ENCODE measurements at places on chromosomes 16 and 17.
A peak's percentile ranks its signal among the peaks of the same experiment; 100 is the strongest.

- DNase-seq: no peak
Measured at GRCh38 chr16:89323120-89323960, 105.8 kb downstream of the ZNF778 start.

GRCh38 chr16:56041556-56042140 lies 149.6 kb upstream of the GNAO1 start:
- DNase-seq: peak; percentile 41

- no peak for DNase-seq
Measured at GRCh38 chr17:43550754-43551153, 4.6 kb upstream of the ETV4 start.

- DNase-seq: no peak
Measured at GRCh38 chr17:67390006-67390645, 13.0 kb downstream of the PITPNC1 start.

DNA sequence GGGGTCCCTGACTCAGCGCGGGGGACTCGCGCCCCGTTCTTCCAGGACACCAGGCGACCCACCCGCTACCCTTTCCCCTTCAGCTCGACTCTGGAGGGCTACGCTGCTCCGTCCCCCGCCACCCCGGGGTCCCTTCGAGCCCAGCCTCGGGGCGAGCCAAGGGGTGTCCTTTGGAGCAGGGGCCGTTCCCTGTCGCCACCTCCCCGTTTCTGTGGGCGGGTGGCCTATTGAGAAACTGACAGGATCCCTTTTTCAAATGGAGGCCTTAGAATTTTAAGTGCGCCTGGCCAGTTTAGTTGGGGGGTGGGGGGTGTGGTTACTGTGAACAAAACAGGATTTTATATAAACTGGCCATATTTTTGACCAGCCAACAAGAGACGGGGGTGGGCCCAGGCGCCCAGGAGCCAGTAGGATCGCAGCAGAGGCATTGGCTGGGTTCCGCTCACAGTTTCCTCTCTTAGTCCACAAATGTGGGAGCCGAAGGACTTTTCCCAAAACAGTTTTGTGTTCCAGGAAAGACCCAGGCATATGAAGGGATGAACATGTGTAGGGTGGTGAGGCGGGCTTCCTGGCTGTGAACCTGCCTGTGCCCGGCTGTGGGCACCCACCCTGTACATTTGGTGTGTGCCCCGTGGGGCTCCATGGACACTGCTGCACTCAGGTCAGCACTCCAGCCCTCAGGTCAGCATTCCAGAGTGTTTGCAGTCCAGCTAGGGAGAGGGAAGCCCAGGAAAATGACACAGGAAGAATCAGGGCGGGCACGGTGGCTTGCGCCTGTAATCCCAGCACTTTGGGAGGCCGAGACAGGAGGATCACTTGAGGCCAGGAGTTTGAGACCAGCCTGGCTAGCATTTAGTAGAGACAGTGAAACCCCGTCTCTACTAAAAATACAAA lies 722 bp upstream of the TIMP2 start:
- no peak for DNase-seq

- no peak for DNase-seq
Measured at GRCh38 chr16:47617732-47618131, 156.6 kb downstream of the PHKB start.

DNA sequence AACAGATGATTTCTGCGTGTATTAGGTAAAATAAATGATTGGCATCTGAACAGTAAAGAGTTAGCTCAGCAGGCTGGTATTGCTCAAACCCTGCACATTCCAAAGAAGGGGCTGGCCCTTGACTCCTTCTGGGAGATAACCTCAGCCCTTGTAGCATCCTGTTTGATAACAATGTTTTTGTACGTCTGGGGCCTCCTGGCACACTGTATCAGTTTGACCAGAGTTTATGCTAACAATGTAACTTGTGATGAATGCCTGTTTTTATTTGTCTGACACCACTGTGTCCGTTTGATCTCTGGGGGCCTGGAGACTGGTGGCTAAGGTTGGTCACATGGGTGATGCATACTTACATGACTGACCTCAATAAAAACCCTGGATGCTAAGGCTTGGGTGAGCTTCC lies 43.8 kb upstream of the NDRG4 start:
- no peak for DNase-seq

GRCh38 chr17:67137026-67137370 lies 92.6 kb downstream of the CACNG1 start:
- DNase-seq: no peak

DNA sequence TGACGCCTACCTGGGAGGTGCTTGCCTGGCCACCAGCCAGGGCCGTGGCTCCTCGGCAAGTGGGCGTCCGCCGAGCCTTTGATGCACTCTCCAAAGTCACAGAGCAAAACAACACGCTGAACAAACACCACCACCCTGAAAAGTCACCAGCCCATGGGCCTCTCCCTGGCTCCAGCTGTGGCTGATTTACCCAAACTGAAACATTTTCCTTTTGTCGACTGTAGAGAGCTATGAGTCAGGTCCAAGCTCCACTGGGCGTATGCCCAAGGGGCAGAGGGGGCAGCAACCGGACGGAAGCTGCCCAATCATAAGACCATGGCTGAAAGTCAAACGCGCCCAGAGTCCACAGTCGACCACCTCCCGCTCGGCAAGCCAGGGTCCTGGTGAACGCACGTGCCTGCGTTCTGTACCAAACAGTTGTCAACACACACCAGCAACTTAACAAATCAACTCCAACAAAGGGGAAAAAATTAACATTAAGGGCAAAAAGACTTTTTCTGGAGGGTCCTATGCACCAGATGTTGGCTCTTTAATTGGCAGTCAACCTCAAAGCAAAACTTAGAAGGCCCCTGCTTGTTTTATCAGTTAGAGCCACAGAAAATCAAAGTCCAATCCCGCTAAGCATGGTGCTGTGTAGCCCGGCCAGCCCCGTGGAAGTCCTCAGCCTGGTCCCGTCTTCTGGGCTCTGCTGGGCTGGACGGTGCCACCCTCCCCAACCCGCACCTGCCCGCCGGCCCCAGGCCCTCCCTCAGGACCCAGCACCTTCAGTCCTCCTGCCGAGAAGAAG lies 47.3 kb downstream of the TBC1D16 start:
- DNase-seq: no peak

DNA sequence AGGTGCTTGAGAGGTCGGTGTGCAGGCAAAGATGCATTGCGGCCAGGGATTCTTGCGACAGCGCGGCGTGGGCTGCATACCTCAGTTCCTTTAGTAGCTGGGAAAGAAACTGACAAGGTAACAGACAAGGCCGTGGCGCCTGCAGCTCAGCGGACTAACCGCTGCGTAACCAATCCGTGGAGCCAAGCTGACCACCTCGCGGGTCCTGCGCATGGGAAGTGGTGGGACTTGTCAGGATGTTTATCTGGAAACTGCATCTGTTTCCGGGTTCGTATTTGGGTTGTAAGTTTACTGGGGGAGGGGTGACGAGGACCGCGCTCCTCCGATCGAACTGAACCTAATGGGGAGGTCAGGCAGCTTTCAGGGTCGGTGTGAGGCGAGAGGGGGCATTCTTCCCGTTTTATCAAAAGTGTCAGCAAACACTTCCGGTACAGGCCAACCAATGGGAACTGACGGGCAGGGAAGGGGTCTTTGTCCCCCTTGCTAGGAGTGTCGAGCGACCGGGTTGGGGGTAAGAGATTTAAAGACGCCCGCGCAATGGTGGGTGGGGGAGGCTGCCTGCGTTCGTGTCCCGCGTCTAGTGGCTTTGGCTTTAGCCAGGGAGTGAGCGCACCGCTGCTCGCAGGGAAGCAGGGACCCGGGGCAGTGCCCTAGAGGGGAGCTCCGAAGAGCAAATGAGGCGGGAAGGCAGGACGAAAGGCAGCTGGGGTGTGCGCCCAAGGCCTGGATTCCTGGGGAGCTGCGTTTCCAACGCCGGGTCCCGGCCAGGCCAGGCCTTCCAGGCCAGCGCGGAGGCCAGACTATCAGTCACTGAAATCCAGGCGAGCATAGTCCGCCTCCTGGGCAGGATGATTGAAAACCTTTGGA lies 7.0 kb downstream of the IRX6 start:
- DNase-seq: no peak

GRCh38 chr17:2051061-2051932 lies 3.6 kb upstream of the HIC1 start:
- no peak for DNase-seq

- no peak for DNase-seq
Measured at GRCh38 chr16:77897831-77898605, 109.7 kb downstream of the VAT1L start.

DNA sequence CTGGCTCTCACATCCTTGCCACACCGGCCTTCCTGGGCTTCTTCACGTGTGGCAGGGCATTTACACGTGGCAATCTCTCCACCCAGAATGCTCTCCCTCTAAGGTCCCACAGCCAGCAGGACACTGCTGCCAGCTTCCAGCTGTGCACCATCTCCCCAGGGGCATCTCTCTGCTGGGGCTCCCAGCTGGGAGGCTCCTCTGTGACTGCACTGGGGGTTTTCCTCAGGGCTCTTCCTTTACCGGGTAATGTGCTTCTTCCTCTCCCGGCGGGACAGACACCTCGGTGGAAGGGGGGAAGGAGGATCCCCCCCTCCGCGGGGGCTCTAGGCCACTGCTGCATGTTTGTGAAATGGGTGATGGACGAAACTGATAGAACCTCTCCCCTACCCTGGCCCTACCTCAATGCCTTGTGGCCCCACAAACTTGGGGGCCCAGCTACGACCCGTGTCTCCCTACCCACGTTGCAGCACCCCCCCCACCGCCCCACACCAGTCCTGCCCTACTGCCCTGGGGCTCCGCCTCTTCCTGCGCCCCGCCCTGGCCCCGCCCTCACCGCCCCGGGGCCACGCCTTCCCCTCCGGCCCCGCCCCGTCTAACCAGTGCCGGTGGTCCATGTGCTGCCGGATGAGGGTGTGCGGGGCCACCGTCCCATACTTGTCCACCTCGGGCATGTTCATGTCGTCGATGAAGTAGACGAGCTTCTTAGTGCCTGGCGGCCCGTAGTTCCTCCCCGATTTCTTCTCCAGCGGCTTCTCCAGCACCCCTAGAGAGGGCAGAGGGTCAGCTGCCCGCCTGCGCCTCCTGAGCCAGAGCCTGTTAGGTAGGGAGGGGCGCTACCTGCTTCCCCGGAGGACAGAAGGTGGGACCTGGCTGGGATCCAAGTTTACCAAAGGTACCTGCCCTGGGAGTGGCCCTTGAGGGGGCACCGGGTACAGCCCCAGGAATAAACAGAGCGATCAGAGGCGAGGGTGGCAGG lies 92.6 kb downstream of the DNAH17 start:
- DNase-seq: peak; percentile 73

GRCh38 chr17:83007504-83008185 lies 71.8 kb upstream of the METRNL start:
- no peak for DNase-seq

- DNase-seq: no peak
Measured at GRCh38 chr16:2432801-2433505, 3.7 kb downstream of the CCNF start.

DNA sequence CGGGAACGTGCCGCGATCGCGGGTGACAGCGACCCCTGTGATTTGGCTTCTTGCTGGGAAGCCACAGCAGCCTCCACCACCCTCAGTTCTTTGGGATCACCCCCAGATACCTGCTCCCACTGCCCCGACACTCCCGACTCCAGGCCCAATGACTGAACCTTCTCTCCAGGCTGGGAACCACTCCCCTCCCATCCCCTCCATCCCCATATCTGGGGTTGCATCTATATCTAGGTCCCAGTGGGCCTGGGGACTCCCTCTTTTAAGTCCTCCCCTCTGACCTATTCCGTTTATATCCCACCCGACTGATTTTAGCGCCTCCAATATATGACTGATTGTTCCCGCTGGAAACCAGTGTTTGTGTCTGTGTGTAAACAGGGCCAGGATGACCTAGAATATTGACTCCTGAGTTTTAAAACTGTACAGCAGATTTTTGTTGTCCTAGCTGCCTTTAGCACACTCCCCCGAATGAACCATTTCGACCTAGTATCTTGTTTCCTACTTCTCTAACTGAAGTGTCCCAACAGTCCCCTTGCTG lies 667 bp downstream of the PSMD3 start:
- no peak for DNase-seq

- DNase-seq: no peak
Measured at GRCh38 chr17:81233316-81233715, 5.5 kb downstream of the TEPSIN start.

DNA sequence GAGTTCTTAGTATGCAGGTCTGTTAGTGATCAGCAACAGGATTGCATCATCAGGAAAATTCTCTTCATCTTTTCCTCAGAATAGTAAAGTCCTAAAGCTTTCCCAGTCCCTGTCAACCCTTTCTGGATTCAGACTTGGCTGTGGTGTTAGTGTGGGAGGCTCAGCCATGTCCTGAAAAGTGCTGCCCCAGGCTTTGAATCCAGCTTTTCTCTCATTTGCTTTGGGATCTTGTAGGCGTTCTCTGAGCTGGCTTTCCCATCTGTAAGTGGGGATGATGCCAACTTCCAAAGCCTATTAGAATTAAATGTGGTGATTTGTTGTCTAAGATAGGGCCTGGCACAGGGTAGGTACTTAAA lies 3.0 kb downstream of the ALKBH5 start:
- DNase-seq: no peak

DNA sequence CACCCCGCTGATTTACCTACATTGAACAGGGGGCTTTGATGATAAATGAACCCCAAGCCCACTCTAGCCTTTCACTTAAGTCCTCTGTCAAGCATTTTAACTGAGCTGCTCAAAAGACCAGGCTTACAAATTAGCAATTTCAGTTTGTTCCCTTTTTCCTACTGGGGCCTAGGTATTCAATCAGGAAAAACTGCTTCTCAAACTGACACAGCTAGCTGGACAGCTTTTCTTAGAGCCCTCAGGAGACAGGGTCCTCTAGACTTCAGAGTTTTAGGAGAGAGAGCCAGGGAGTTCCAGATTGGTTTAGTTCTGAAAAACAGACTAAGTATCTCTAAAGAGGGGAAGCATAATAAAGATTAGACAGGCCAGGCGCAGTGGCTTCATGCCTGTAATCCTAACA lies 6.2 kb upstream of the HEXIM2 start:
- DNase-seq: no peak

DNA sequence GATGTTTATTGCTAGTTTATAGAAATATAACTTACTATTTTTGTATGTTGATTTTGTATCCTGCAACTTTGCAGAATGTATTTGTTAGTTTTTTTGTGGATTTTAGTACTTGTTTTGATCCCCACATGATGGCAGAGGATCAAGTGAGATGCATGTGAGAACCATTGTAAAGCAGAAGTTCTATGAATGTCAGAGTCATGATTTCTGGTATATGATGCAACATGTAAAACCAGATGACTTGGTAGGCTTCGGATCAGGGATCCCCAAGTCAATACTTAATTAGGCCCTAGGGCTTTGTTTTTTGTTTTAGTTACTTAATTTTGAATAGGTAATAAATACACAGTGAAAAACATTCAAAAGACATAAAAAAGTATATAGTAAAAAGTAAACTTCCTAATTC lies 45.8 kb downstream of the ESRP2 start:
- no peak for DNase-seq

DNA sequence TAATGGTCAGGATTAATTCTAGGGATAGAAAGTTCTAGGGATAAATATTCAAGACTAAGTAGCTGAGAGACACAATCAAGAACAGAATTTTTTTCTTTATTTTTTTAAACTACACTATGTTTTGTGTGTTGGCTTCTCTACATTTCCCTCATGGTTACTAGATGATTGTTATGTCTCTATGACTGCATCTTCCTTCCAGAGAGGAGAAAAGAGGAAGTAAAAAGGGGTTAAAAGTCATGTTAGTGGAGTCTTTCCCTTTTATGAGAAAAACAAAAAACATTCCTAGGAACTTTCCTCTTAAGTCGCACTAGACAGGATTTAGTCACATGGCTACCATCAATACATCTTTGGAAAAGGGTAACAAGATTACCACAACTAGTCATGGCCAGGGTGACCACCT lies 375.0 kb downstream of the KCNJ2 start:
- DNase-seq: no peak
